ENCODE measurements at places on chromosomes 2 and 18. TPM values are rescaled to one million over a fixed set of nuclear protein-coding genes. Genes with fewer than 3 reads are reported as not detected.

DNA sequence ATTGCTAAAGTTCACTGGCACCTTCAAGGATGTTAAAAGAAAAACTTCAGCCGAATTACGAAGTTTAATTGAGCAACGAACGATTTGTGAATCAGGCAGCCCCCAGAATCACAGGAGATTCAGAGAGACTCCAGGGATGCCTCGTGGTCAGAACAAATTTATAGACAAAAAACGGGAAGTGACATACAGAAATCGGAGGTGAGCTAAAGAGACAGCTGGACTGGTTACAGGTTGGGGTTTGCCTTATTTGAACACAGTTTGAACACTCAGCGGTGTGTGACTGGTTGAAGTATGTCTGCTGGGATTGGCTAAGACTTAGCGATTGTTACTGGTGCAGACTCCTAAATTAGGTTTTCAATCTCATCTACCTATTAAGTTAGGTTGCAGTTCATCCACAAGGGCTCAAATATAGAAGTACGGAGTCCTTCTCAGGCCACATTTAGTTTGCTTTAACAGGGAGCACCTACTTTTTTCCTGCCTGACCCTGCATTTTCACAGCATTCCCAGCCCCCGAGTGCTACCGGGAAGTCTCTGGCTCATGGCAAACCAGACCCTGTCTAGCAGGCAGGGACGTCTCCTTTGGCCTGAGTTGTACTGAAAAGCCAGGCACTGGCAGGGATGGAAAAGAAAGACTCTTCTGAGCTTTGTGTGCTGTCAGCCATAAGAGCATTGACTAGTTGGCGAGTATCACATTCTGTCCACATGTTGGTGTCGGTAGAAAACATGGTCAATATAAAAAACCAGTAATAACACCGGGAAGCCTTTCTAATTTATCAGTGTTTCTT, 41.1 kb downstream of the CDCA7 start:
- no peak for DNase-seq

GRCh38 chr2:113158884-113159553, 14.8 kb upstream of the PSD4 start:
- no peak for DNase-seq

- no peak for DNase-seq
Observed at GRCh38 chr2:105432044-105432399, 33.2 kb upstream of the FHL2 start.

DNA sequence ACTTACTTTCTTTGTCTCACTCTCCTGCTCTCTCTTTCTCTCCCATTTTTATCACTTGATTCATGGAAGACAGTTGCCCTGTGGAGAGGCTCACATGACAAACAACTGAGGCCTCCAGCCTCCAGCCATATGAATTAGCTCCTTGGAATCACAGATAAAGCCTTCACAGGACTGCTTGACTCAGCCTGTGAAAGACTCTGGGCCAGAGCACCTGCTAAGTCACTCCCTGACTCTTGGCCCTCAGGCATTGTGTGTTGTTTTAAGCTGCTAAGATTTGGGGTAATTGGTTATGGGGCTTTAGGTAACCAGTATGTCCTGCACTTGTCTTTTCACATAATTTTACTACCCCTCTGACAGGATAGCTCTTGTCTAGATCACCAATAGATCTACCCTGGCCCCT, 334.9 kb downstream of the SOX11 start:
- DNase-seq: no peak

DNA sequence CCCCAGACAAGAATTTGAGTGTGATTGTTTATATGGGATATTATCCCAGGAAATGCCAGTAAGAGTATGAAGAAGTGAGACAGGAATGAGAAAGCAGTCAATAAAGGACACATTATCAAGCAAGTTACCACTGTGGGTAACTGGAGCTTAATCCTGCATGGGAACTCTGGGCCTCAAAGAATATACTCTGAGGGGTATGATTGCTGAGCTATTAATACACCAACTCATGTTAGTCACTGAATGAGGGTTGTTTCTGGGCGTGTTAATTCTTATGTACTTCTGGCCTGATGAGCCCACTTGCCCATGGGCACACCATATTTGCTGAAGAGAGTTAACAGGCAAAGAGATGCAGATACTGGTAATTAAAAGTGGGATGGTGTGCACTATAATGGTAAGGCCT, 26.6 kb upstream of the PAIP2B start:
- DNase-seq: no peak

The M1AP gene
- not detected for total RNA-seq

GRCh38 chr18:57131101-57131500, 15.8 kb upstream of the BOD1L2 start:
- no peak for DNase-seq

GRCh38 chr2:1683297-1683696, 61.0 kb downstream of the PXDN start:
- no peak for DNase-seq

DNA sequence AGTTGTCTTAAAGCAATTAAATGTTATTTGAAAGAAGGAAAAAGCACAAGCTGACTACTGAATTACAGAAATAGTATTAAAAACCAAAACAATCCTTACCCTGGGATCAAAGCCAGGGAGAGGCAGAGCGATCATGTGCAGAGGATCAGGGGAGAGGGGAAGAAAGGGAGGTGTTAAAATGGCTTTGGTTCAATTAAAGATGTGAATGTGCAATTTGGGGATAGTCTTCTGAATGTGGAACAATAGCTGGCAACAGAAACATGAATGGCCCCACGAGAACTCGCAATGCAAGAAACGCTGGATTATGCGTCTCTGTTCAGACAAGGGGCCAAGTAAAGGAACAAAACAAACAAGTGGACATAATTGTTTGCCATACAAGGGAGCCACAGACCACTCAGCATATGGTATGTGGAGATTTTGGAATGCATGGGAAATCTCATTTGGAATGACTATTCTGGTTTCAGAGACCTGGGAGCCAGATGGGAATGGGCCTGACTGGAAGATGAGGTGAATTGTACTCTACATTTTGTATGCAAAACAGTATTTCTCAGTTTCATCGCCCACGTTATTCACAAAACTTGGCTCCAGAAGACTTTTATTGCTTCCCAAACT, 155.4 kb downstream of the SLC4A3 start:
- DNase-seq: no peak

The SALL3 gene
- not detected for total RNA-seq

The CSRNP3 gene
- total RNA-seq: not detected

DNA sequence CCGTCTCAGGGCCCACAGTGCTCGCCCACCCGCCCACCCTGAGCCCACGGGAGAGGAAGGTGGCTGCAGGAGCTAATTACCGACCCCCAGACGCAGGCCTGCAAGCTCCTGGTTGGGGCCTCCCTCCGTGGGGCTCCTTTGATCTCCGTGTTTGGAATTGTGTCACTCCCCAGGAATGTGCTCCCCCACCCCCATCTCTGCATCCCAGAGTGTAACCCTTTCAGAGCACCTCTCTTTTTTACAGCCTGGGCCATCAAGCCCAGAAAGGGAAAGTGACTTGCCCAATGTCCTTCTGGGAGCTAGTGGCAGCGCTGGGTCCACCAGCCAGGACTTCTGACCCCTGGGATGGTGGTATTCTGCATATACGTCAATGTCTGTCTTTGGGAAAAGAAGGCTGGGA, 335.1 kb downstream of the CYRIA start:
- no peak for DNase-seq

The TANC1 gene
- total RNA-seq: 0.39 TPM

- DNase-seq: no peak
Observed at GRCh38 chr18:55839343-55839742, 251.4 kb upstream of the TCF4 start.

The TMEM200C gene
- total RNA-seq: not detected

The LIMS4 gene
- total RNA-seq: 0.96 TPM

GRCh38 chr2:113892004-113892710, 2.3 kb downstream of the ACTR3 start:
- no peak for DNase-seq
